Activated CD4-positive, CD25-positive, alpha-beta regulatory T cell treated with anti-CD3 and anti-CD28 coated beads, Interleukin-2, amount 50 U/mL, for 16 hours (primary cell): ENCODE measurements at places on chromosomes 7 and 10.

DNA sequence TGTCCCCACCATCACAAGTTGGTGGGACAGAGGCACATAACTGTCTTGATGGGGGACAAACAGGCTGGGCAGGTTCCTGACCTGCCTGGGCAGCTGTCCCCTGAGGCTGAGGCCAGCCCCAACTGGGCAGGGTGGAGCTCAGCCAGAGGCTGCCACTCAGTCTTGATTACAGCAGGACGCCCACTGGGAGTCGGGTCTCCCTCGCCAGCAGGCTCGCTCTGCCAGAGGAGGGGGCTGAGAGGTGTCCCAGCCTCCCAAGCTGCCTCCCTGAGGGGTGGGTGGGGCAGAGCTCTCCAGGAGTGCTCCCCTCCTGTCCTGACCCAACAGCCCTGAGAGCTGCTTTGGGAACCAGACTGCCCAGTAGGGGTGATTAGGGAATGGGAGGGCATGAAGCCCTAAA, 1.8 kb upstream of the CAMK2G start:
- no peak for DNase-seq

DNA sequence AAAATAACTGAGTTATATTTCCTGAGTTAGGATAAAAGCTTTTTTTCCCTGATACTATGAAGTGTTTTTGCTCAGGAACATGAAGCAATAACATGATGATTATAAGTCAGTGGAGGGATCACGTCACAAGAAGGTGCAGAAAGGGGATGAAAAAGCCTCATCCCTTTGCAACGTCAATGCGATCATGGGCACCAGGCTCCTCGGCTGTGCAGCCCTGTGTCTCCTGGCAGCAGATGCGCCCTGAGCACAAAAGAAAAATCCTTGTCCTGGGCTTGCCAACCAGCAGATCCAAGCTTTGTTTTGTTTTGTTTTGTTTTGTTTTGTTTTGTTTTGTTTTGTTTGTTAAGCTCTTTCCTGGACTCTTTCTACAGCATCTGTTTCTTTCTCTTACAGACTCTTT, 103.5 kb upstream of the PRSS1 start:
- DNase-seq: no peak

GRCh38 chr10:7233259-7233991, 177.4 kb downstream of the SFMBT2 start:
- no peak for DNase-seq

- no peak for DNase-seq
Measured at GRCh38 chr10:71796749-71797405, 23.6 kb upstream of the VSIR start.

- DNase-seq: no peak
Measured at GRCh38 chr10:21705828-21706176, 171.8 kb downstream of the MLLT10 start.

DNA sequence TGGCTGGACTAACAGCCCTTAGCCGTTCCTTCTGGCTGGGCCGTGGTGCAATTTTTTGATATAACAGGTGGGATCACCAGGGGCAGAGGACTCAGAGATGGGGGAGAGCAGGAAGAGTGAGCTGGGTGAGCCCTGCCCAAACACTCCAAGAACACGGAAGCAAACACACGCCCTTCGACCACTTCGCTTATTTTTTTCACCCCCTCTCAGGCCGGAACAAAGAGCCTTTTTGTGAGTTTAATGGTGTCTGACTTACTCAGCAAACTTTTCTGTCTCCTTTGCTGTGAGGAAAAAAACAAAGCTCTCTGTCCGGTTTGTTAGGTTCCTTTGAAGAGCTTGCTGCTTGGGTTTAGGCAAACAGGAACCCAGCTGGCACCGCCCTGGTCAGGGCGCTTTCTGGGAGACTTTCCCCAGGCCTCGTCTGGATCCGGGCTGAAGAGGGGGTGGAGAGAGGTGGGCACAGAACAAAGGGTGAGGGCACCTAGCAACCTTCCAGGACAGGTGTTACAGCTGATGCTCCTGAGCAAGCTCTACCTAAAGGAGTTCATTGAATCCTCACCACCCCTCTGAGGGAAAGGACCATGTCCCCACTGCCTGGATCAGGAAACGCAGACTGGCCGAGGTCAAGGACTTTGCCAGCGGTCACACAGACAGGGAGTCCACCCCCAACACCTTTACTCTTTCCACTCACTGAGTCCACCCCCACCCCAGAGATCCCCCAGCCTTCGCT, 23.3 kb downstream of the CALML3 start:
- no peak for DNase-seq

DNA sequence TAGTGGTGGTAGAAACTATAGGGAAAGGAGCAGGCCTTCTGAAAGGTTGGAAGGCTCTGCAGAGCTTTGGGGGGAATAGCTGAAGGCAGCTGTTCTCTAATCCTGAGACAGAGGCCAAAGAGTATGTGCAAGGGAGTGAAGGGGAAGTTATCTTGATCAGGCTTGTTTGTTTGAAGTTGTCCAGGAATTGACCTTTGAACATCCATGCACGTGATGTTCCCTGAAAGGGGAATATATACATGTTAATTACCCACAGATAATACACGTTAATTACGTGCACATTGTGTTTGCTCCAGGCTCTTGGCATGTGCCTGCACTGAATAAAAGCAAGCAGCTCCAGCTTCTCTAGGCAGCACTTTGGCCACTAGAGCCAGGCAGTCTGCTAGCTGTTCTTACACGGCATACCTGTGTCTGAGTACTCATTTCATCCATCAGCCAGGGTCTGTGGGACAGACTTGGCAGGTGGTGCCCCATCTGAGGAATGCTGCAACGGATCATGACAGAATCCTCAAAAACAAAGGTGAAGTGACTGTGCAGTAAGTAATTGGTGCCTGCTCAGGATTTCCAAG, 18.0 kb upstream of the STARD3NL start:
- DNase-seq: no peak

DNA sequence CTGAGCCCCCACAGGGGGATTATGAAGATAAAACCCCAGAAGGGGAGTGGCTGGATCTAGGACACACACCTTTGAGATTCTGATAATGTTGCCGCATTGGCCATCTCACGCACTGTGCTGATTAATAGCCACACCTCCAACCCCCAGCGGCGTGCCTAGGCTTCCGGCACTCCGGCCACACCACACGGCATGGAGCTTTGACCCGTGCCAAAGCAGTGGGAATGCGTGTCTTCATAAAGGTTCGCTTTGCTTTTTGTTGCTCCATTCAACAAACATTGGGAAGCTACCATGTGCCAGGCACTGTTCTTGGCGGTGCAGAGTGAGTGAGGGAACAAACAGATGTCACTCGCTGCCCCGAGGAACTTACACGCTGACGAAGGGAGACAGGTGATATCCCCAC, 117.6 kb downstream of the TCERG1L start:
- DNase-seq: no peak

DNA sequence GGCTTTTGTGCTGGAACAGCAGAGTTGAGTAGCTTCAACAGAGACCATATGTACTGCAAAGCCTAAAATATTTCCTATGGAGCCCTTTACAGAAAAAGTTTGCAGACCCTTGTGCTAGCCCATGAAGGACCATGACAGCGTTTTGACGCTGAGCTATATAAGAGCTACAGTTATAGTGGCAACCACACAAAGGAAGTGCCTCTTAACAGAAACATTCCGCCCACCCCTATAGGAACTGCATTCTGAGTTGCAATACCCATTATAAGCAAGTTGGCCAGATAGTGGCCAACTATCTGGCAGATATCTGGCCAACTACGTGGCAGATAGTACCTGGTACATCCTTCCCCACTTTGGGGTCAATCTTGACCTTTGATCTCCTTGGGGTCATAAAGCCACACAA, 47.5 kb upstream of the DMBT1 start:
- DNase-seq: no peak

GRCh38 chr10:52782554-52782953, 10.0 kb upstream of the MBL2 start:
- no peak for DNase-seq

- no peak for DNase-seq
Measured at GRCh38 chr7:127677433-127678230, 25.6 kb downstream of the SND1 start.

DNA sequence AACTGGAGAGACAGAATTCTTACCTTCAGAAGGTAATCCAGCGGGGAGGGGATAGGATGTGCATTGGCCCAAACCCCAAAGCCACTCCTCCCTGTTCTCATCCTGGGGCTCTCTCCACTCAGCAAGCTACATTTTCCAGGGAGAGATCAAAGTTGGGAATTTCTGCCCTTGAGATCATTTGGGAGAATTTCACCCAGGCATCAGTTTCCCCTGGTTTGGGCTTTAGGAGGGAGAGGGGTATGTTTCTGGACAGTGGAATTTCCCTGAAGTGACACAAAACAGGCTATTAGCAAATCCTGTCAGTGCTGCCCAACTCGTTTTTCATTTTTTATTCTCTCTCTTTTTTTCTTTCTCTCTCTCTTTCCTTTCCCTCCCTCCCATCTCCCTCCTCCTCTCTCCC, 35.7 kb downstream of the CYP17A1 start:
- no peak for DNase-seq

DNA sequence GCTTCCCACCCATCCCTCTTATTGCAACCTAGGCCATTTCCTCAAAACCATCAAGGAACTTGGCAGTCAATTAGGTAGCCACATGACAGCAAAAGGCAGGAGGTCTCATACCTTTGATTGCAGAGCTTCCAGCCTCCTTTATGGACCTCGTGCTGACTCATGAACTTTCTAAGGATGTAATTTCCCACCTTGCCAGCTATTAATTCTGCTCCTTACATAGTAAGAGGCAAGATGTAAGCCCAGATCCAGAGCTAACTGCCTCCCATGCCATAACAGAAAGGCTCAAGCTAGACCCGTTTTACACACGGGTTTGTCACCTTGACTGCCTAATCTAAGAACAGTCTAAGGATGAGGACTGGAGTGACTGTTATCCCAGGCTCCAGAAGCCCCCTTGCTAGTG, 565.7 kb downstream of the KCNMA1 start:
- no peak for DNase-seq

GRCh38 chr10:36185097-36185496, 543.0 kb upstream of the FZD8 start:
- DNase-seq: no peak

DNA sequence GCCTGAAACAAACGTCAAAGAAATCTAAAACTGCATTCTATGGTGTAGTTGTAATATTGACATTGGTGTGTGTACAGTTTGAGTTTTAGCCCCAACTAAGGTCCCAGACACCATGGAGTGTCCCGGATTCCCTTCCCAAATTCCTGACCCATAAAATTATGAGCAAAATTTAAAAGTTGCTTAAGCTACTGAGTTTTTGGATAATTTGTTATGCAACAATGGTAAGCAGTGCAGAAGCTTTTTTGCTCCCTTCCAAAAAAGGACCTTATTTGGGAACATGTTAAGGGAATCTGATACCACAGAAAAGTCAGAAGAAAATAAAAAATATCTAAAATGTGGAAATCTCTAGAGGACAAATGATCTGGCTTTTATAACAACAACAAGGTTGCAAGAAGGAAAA, 63.3 kb upstream of the KMT2E start:
- no peak for DNase-seq

GRCh38 chr10:3281941-3282673, 109.5 kb upstream of the PITRM1 start:
- DNase-seq: no peak

DNA sequence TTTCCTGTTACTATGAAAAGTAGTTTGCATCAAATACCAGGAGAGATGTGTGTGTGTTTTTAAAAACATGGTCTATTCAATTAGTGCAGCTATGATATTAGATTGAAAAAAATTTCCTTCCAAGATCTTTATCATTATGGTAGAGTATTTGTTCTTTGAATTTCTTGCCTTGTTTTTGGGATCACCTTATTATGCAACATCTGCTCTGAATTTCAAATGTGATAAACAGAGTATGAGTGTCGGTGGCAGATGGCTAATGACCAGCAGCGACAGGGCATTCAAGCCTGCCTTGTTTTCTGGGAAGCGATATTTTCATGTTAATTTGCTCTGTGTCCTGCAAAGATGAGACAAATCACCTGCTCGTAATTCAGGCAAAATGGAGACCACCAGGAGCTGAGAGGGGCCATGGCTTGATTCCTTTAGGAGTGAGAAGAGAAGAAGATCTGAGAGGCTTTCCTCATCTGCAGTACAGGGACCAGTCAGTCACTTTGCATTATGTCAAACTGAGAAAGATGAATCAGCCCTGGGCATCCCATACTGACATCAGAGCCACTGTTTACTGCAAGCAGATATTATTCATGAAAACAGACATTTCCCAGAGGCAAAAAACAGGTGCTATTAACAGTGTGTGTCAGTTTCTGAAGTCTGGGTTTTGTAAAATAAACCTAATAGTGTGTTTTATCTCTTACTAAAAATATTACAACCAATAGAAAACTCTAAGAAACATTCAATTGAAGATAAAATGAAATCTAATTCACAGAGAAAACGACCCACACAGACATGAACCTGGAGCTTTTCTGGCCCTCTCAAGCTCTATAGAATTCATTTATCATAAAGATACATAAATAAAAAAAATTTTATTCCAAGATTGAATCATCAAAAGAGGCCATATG, 67.6 kb downstream of the CDK6 start:
- DNase-seq: no peak

DNA sequence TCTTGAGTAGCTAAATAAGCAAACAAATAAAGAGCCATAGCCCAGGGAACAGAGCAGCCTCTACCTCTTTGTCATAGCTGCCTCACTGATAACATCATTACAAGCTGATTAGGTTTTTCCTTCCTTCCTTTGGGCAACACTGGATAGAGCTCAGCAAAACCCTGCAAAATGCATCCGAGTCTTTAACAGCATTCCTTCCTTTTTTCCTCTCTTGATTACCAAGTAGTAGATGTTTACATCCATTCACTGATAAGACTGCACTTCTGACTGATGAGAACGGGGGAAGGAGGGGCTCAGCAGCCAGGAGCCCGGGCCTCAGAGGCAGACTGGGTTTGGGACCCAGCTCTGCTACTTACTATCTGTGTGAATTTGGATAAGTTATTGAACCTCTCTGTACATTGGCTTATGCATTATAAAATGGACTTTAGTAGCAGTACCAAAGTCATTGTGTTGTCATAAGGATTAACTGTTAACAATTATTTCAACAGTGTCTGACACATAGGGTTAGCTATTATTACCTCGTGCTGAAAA, 214.2 kb downstream of the ANK3 start:
- no peak for DNase-seq

- DNase-seq: no peak
Measured at GRCh38 chr7:27153526-27153925, 1.1 kb upstream of the HOXA3 start.

GRCh38 chr7:90710466-90710850, 114.3 kb downstream of the CDK14 start:
- no peak for DNase-seq

DNA sequence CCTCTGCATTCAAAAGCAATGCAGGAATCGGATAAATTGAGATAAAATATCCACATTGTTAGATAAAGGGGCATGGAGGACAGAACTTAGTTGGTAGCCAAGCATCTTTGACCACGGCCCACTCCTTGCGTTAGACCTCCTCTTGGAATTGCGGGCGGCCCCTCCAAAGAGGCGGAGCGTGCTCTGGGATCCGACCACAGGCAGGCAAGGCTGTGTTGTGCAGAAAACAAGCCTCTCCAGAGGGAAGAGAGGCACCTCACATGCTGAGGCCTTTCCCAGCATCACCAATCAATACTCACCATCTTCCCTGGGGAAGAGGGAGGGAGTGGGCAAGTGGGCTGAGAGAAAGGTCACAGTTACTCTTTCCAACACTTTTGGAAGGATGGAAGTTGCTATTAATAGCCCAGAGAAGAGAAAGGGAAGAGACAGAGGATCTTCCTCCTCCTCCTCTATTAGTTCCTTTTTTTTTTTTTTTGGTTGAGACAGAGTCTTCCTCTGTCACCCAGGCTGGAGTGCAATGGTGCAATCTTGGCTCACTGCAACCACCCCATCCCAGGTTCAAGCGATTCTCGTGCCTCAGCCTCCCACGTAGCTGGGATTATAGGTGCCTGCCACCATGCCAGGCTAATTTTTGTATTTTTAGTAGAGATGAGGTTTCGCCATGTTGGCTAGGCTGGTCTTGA, 49.7 kb upstream of the NRF1 start:
- no peak for DNase-seq
